Right renal pelvis (tissue), 4 donors: ENCODE measurements at places on chromosomes 12 and 14.

- no peak for DNase-seq
Measured at GRCh38 chr14:95707327-95707726, 6.6 kb downstream of the TCL1A start.

- DNase-seq = no peak
Measured at GRCh38 chr12:32257695-32258496, 141.5 kb upstream of the FGD4 start.

- no peak for DNase-seq
Measured at GRCh38 chr14:102095231-102095870, 8.5 kb upstream of the HSP90AA1 start.

DNA sequence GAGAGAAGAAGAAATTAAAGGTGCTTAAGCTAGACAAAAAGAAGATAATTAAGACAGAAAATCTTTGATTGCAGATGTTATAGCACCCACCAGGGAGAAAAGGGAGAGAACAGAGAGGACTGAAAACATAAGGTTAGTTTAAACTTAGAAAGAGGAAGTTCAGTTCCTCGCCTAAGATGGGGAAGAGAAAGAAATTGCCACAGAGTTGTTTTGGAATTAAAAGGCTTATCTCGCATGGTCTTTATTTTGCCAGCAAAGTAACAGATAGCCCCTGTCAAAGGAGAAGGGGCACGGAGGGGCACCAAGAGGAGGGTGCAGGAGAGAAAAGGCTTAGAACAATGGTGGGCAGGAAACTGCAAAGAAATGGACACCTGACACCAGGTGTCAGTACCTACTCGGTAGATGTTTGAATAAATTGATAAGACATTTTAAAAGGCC, 17.8 kb upstream of the OXA1L start:
- DNase-seq = no peak

- DNase-seq = no peak
Measured at GRCh38 chr12:111672822-111673381, 12.9 kb downstream of the BRAP start.

DNA sequence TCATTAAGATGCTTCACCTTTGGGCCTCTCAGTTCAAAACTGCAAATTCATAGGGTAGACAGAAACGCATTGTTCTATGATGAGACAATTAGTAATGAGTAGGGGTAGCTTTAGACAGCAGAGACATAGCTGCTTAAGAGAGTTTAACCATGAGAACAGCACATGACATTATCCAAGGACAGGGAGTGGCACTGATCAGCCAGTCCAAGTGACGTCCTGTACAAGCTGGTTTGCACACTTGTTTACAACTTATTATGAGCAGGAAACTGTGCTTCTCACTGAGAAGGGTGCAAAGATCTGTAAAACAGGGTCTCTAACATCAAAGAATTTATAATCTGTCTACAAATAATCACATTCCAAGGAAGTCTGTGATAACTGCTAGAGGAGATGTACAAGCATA, 11.2 kb upstream of the SRSF5 start:
- DNase-seq = no peak

- no peak for DNase-seq
Measured at GRCh38 chr12:54631551-54631950, 3.1 kb downstream of the LACRT start.

DNA sequence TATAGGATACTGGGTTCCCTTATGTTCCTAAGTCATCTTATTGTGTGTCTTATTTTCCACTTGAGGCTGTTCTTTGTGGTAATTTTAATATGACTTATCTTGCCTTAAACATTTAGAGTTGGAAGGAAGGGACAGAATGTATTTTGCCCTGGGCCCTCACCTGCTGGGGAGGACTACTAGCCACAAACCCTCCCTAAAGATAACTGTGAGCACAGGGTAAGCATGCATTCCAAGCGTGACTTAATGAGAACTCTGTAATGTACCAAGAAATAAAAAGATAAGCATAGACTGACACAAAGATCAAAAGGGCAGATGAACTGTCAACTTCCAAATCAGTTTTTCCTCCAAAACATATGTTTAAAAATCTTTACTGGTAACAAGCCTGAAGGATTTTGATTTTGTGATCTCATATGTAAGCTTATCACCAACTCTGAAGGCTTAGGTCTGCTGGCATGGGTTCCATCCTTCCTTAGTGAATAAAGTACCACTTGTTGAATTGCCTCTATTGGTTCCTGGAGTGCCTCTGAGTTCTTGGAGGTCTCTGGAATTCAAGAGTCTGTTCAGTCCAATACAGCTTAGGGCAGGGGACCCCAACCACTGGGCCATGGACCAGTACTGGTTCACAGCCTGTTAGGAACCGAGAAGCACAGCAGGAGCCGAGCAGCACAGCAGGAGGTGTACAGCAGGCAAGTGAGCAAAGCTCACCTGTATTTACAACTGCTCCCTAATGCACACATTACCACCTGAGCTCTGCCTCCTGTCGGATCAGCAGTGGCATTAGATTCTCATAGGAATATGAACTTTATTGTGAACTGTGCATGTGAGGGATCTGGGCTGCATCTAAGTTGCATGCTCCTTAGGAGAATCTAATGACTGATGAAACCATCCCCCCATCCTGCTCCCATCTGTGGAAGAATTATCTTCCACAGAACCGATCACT, 29.8 kb upstream of the NFYB start:
- DNase-seq = no peak

DNA sequence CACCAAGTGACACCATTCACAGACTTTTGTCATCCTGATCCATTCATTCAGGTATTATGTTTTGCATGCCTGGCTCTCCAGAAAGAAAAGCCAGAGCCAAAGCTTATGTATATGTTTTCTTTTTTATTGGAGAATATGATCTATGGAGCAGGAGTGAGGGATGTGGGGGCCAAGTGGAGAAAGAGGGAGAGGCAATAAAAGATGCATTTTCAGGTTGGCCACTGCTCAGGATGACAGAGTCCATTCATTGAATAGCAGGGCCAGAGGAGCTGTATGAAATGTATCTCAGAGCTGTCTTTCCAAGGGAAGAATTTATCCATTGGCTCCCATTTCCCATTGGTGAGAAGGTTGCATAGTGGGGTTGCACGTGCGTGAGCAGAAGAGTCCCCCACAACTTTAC, 416.1 kb downstream of the ATP23 start:
- DNase-seq = no peak

- DNase-seq = no peak
Measured at GRCh38 chr12:105843986-105844760, 294.6 kb downstream of the NUAK1 start.
